ENCODE measurements at places on chromosomes 2 and 18.

DNA sequence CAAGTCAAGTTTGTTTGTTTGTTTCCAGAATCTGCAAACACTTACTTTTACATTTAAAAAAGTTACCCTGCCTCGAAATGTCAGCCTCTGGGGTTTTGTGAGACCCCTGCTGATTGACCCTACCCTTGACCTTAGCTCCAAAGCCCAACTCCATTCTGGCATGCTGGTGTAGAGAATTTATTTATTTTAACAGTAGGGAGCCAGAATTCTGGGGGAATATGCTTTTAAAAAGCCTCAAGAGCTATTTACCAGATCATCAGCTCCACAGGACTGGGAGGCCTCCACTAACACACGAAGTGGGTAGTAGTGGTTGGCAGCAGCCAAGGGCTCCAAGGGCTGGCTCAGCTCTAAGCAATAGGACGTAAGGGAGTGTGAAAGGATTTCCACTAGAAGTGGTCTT, 23.2 kb upstream of the GREB1L start:
- H3K27me3 ChIP-seq = no peaks in the 10 kb centered on the region
- no peaks in the 10 kb centered on the region for H3K36me3 ChIP-seq
- no peak for DNase-seq
- H3K4me1 ChIP-seq = no peaks in the 10 kb centered on the region
- H3K4me3 ChIP-seq = no peak overlapping the region

DNA sequence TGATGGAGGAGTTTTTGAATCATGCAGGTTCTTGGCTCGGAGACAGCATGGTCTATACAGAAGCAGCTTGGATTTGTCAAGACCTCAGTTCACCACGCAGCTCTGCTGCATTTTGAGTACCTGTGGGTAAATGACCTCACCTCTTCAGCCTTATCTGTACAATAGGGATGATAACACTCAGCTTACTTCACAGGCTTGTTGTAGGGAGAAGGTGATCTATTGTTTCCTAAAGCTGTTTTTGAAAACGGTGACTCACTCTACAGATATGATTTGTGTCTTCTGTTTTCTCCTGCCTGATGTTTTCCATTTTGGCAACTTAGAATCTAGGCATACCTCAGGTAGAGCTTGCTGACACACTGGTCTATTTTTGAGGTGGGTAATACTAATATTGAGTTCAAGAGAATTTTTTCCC, 80.3 kb downstream of the FMNL2 start:
- no peak overlapping the region for H3K27ac ChIP-seq
- H3K4me3 ChIP-seq = no peak overlapping the region
- DNase-seq = peak; percentile 87
- H3K27me3 ChIP-seq = no peaks in the 10 kb centered on the region
- H3K4me1 ChIP-seq = peaks cover 26% of the 10 kb centered on the region

GRCh38 chr18:74611765-74612164, 14.1 kb downstream of the ZNF407 start:
- H3K36me3 ChIP-seq = no peaks in the 10 kb centered on the region
- no peaks in the 10 kb centered on the region for H3K27me3 ChIP-seq
- H3K4me1 ChIP-seq = no peaks in the 10 kb centered on the region
- no peak for DNase-seq
- no peak overlapping the region for H3K4me3 ChIP-seq

GRCh38 chr2:230947908-230948365, 22.9 kb upstream of the GPR55 start:
- no peak overlapping the region for H3K27ac ChIP-seq
- no peak overlapping the region for H3K4me3 ChIP-seq
- no peaks in the 10 kb centered on the region for H3K27me3 ChIP-seq

GRCh38 chr2:177970670-177971454, 101.7 kb downstream of the PDE11A start:
- no peak for DNase-seq
- H3K4me1 ChIP-seq = no peaks in the 10 kb centered on the region
- no peaks in the 10 kb centered on the region for H3K27me3 ChIP-seq
- no peak overlapping the region for H3K4me3 ChIP-seq
- no peaks in the 10 kb centered on the region for H3K36me3 ChIP-seq
- H3K27ac ChIP-seq = no peak overlapping the region

GRCh38 chr18:10412933-10413332, 41.5 kb upstream of the APCDD1 start:
- no peaks in the 10 kb centered on the region for H3K36me3 ChIP-seq
- no peaks in the 10 kb centered on the region for H3K4me1 ChIP-seq
- peak; percentile 38 for DNase-seq
- H3K27ac ChIP-seq = no peak overlapping the region
- H3K27me3 ChIP-seq = no peaks in the 10 kb centered on the region
- no peak overlapping the region for H3K4me3 ChIP-seq

DNA sequence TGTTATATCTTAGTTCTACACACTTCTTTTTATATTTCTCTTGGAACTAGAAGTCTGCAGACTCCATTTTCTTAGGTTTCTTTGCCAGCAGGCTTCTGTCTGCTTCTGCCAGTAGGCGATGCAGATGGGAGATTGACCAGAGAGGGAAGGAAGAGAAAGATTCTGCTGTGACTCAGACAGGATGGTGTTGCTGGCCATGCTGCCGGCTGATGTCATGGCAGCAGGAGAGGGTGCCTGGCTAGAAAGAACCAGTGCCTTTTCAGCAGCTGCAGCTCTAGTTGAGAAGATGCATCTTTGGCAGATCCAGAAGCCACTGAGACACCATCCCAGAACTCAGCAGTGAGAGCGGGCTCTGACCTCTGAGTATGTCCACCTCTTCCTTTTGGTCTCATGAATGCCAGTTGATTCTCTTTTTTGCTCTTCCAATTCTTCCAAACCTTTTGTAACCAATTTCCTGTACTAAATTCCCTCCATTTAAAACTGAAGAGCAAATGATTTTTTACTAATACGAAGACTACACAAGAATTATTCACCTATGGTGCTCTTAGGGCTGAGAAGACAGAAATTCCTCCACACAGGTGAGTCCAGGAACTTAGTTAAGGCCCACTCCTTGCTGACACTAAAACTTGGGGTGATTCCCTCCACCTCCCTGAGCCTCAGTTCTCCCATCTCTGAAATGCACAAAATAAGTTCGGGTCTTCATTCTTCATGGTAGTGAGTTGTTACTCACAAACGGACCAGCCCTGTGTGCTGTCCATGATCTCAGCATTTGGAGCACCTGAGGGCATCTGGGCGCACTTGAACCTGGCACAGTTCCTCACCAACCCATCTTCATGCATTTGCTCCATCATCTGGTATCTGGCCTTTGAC, 200.7 kb downstream of the MYCN start:
- H3K27me3 ChIP-seq = no peaks in the 10 kb centered on the region
- no peak for DNase-seq
- no peaks in the 10 kb centered on the region for H3K36me3 ChIP-seq
- H3K27ac ChIP-seq = no peak overlapping the region
- H3K4me1 ChIP-seq = no peaks in the 10 kb centered on the region
- H3K4me3 ChIP-seq = no peak overlapping the region

DNA sequence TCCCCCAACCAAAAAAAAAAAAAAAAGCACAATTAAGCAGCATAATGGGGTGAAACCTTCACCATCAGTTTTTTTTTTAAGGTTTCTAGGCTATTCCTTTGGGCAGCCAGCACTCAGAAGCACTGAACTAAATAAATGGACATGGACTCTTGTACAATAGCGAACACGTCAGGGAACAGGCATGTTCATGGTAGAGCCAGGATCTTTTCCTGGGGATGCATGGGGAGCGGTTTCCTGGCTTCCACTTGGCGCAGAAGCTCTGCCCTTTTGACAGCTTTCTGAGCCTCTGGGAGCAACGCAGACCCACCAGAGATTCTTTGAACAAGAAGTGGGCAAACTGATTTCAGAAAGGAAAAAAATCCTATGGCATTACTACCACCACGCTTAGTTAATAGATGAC, 35.0 kb downstream of the ALPK2 start:
- H3K36me3 ChIP-seq = peaks cover 3% of the 10 kb centered on the region
- H3K4me3 ChIP-seq = no peak overlapping the region
- H3K27ac ChIP-seq = no peak overlapping the region
- no peak for DNase-seq
- H3K4me1 ChIP-seq = peaks cover 36% of the 10 kb centered on the region

DNA sequence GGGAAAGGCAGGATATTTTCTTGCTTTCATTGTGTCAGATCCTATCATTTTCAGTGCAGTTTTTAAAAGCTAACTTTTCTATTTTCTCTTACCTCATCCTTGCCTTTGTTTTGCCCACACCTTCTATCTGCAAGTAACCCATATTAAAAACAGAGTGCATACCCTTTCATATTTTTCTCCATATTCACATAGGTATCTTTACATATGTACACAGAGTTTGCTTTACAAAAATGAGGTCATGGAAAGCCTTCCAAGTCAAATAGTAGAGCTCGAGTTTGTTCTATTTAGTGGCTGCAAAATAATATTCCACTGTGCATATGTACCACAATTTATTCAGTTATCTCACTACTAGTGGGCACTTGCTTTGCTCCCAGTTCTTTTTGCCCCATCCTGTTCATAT, 3.9 kb upstream of the DHRS9 start:
- H3K4me3 ChIP-seq = no peak overlapping the region
- no peak for DNase-seq

DNA sequence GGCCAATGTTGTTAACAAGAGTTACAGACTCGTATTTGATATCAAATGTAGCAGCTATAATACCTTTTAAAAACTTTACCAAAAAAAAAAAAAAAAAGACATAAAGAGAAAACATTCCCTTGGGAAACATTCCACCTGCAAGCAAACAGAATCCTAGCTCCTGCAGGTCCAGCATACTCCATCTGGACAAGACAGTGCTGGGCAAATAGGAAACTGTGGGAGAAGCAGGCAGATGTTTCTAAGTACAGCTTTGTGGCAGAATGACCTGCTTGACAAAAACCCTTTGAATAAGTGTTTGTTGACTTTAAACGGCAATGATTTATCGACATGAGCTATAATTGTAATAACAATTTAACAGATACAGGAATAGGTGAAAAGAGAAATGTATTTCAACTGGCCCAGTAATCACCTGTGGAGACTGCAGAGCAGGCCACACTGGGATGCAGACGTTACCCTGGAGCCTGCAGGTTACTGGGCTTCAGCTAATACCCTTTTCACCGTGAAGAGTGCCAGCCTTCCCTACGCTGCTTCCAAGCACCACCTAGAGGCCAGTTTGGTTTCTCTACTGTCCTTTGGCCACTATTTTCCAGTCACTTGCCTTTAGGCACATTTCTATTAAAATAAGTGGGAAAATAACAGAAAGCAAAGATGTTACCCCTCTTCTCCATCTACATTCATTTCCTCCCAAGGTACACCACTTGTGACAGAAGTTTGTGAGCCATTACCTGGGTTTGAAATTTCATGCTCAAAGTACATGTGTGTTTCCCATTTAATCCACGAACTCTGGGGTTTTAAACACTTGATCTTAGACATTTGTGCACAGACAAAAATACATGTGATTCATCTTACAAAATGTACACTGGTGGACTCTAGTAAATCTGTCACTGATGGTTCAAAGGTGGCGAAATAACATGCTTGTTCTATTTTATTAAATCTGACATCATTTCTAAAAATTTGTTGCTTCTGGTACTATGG, 96.9 kb upstream of the ZNF397 start:
- no peaks in the 10 kb centered on the region for H3K4me1 ChIP-seq
- H3K36me3 ChIP-seq = no peaks in the 10 kb centered on the region
- H3K27ac ChIP-seq = no peak overlapping the region
- DNase-seq = peak; percentile 80

DNA sequence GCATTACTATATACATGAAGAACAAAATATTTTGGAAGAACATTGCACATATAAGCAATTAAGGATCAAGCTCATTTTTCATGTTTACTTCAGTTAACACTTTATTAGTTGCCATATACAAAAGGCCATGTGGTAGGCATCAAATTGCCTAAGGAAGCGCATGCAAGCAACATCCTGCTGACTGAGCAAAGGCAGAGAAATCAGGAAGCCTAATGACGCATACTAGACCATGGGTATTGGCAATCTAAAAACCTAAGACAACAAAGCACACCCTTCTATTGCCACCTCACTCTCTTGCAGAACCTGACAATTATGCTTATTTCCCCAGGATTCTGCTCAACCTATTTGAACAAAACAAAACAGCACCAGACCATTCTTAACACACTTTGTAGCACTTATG, 171.9 kb downstream of the STK39 start:
- no peaks in the 10 kb centered on the region for H3K36me3 ChIP-seq
- DNase-seq = no peak
- H3K4me1 ChIP-seq = no peaks in the 10 kb centered on the region
- no peak overlapping the region for H3K4me3 ChIP-seq

GRCh38 chr2:118202707-118203303, 114.5 kb downstream of the INSIG2 start:
- no peaks in the 10 kb centered on the region for H3K36me3 ChIP-seq
- DNase-seq = peak; percentile 24
- H3K4me3 ChIP-seq = no peak overlapping the region
- H3K4me1 ChIP-seq = no peaks in the 10 kb centered on the region

Data from trophoblast cell (in vitro differentiated cells and primary cell).